Stimulated activated CD4-positive, alpha-beta T cell treated with anti-CD3 and anti-CD28 coated beads, Interleukin-15, amount 100 ng/mL, for 48 hours (primary cell): ENCODE measurements at places on chromosomes 12 and 14.

DNA sequence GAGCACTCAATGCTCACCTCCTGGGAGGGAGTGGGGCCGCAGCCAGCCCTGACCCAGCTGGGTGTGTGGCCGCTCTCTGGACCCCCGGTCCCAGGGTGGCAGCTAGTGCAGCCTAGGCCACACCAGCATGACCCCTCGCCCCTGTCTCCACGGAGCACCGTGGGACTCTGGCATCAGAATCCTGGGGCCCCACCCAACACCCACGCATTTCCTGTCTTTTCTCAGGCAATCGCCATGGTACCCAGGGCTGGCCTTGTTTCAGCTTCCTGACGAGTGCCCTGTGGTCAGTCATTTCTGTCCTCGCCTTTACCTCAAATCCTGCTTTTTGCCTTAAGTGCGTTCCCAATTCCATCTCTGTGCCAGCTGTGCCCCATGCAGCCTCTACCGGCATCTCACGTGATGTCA lies 15.9 kb downstream of the PACS2 start:
- no peak for DNase-seq

DNA sequence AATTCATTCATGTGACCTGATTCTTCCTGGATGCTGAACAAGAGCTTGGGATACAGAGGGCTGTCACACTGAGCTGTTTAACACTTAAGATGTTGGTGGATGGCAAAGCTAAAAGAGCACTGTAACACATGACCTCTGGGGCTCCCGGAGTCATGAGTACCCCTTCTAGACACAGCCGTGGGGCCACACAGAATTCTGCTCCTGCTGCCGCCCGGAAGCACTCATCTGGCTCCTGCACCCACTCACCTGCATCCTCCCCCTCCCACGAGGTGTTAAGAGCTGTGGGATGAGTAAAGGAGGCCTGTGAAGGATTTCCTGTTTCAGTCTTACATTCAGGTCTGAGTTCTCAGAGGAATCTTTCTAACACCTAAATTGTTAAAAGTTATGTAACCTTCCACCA lies 78.0 kb upstream of the SSTR1 start:
- DNase-seq: peak; percentile 17

DNA sequence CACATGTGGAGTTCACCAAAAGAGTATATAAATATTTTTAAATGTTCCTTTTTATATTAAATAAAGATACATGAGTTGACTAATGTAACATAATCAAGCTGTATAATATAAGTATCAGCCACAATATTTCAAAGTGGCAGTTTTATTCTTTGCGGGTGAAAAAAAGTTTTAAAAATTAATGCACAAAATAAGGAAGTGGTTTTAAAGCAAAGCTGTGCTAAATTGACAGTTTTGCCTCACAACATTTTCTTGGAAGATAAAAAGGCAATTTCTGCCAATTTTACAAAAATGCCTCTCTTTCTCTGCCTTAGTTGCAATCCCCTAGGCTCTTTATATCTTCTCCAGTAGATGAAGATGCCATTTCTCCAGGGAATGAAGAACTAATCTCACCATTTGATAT lies 719.1 kb downstream of the C12orf50 start:
- no peak for DNase-seq

GRCh38 chr14:52877628-52878027 lies 73.2 kb downstream of the FERMT2 start:
- no peak for DNase-seq

DNA sequence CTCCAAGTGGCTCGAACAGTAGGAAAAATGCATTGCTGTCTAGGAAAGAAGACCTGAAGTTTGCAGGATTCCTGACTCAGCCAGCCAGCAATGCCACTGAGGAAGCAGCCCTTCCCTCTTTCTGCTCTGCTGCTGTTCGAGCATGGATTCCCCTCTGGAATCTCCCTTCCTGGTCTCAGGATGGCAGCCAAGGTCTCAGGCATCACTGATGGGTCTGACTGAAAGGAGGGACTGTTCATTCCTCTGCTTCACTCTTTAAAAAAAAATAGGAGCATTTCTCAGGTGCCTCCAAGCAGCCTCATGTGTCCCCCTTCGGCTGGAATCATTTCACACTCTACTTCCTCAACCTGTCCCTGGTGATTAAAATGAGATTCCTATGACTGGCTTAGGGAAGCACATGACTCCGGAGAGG lies 62.4 kb downstream of the SLC15A4 start:
- no peak for DNase-seq

DNA sequence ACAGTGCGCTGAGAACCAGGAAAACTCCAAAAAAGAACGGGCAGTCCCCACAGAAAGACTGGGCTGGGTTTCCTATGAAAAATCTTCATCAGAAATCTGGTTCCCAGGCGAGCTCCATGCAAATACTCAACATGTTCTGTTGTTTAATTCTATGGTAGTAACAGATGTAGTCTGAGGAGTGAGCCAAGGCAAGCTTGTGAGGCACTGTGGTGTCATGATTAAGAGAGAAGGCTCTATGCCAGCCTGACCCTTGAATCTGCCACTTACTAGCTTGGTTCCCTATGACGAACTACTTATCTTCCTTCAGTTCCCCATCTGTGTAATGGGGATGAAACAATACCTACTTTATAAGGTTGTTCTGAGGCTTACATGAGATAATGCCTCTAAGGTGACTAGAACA lies 10.7 kb downstream of the POMT2 start:
- no peak for DNase-seq

DNA sequence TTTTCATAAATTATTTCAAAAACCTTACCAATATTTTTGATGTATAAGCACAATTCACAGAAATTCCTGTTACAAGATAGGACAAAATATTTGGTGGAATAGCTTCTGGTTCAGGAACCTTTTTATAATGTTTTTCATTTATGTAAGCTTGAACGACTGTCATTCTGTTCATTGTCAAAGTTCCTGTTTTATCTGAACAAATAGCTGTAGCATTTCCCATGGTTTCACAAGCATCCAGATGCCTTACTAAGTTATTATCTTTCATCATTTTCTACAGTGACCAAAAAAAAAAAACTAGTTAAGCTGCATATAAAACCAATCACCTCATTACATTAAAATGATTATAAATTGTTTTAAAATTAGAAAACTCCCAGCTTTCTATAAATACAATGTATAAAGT lies 87.1 kb downstream of the ATP2B1 start:
- no peak for DNase-seq

- DNase-seq: no peak
Measured at GRCh38 chr14:98957211-98958047, 314.6 kb downstream of the BCL11B start.

- DNase-seq: no peak
Measured at GRCh38 chr12:59405992-59406391, 189.8 kb upstream of the SLC16A7 start.

- no peak for DNase-seq
Measured at GRCh38 chr14:54314365-54315104, 82.3 kb upstream of the CDKN3 start.

DNA sequence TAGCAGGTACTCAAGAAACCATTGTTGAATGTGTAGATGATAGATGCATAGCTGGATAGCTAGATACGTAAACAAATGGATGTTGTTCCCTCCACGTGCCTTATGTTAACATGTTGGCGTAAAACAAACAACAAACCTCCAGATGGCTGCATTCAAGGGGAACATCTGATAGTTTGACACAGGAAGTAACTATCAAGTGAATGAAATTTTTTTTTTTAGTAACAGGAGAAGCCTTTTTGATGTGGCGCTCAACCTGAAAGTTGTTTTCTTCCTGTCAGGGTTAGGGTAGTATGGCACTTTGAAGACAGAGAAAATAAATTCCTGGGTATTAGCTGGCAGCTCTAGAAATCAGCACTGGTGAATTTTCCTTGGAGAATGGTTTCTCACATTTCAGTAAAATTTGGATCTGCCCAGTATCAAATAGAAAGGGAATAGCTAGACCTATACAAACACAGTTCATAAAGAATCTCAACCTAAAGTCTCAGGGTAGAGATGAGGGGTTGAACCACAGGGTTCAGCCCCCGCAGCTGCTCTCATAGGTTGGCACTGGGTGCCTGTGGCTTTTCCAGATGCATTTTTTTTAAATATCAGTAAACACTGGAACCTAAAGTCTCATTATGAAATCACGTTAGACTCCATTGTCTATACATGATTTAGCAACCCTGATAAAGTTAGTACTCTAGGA lies 18.8 kb upstream of the RAP1B start:
- DNase-seq: no peak

DNA sequence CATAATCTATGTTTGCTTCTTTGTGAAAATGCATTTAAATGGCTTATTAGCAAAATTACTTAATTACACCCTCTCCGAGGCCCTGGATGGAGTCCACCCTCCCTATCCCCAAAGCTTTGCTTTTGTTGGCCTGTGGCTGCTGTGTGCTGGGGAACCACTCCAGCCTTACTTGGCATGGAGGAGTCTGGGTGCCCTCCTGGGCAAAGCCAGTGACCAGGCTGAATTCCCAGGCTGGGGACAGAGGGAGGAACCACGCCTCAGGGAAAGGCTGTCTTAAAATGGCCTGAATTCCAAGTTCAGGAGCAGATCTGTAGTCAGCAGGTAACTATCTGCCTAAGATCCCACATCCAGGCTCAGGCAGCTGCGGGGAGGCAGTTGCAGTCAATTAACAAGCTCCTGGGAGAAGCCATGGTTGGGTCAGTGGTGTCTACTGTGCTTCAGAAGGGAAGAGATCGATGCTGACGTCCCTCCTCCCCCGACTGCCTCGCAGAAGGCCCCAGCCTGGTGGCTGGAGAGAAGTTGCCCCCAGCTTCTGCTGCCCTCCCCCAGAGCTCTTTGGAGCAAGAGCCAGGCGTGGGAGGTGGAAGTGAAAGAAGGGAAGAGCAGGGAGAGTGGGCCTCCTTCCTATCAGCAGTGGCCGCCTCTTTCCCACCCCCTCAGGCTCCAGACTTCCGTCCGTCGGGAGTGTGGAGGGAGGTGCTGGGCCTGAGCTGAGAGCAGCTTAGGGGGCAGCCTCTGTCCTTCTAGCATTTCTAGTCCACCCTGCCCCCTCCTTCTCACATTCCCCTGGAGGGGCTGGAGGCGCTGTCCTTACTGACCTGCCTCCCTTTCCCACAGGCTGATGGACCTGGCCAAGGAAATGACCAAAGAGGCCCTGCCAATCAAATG lies 11.3 kb downstream of the VASH1 start:
- no peak for DNase-seq

DNA sequence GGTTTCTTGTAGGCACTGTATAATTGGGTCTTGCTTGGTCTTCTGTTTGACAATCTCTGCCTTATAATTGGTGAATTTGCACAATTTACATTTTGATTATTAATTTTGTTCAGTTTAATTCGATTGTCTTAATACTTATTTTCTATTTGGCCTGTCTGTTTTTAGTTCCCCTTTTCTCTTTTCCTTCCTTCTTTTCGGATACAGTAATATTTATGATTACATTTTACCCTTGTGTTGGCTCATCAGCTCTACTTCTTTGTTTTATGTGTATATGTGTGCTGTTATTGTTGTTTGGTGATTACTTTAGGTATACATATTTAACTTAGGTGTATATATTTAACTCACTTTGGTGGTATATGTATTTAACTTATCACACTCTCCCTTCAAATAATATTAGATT lies 12.8 kb upstream of the BEGAIN start:
- no peak for DNase-seq

DNA sequence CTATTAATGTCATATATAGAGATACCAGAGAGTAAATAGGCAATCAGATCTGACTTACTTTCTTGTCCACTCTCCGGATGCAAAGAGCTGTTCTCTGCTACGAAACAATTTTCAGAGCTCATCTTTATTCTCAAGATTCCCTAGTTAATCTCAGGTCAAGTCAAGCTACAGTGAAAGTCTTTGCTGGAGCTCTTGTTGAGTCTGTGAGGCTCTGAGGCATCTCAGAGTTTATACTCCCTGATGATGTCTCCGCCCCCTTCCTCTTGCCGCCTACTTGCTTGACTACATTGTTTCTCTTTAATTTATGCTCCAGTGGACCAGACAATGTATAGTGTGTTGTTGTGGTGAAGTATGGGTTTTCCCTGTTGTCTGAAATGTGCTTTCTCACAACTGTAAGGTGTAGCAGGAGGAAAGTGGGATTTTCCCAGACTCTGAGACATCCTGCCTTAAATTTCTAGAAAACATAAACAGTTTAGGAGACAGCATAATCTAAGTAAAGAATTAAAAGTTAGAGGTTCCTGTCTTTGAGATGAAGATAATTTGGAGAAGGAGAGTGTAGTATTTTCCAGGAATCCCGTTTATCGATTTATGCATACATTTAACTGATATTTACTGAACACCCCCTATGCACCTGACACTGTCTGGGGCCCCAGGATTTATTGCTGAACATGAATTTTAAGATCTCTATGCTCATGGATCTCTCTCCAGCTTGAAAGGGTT lies at the start of gene CD69:
TSS of gene CD69 (minus strand) at position 203 of the 720 bp plus-strand sequence. CDS start at position 122, 81 bp downstream.
- peak; percentile 71 for DNase-seq

DNA sequence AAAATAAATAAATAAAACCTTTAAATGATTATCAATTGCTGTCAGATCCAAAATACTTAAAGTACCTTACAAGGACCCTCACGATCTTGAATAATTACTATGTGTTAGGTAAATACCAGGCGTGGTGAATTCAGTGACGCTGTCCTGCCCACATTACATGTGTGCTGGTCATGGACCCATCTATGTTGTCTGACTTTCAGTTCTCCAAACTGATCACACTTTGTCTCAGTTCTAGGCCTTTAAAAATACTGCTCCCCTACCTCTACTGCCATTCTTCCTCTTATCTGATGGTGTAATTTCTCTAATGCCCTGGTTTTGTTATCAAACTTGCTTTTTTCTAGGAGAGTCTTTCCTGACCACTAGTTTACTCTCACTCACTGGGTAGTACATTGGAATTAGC lies 520.7 kb downstream of the TRHDE start:
- no peak for DNase-seq

DNA sequence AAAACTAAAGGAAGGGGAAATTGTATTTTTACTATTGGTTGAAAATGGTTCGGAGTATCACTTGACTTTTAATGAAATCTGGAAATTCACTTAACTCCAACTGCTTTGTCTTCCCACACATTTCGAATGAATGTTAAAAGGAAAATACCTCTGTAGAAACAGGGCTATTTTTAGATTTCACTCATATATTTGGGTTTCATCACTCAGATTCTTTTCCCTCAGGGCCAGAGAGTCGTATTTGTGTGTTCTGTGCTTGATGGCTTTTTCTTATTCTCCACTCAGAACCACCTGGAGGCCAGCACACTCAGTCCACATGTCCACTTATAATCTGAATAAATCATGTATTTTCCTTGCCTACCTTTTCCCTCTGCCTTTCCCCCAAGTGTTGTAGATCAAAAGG lies 40.0 kb downstream of the DAAM1 start:
- no peak for DNase-seq

- no peak for DNase-seq
Measured at GRCh38 chr12:110906516-110906915, 13.9 kb downstream of the MYL2 start.
